ENCODE measurements at places on chromosomes 13 and 19.

DNA sequence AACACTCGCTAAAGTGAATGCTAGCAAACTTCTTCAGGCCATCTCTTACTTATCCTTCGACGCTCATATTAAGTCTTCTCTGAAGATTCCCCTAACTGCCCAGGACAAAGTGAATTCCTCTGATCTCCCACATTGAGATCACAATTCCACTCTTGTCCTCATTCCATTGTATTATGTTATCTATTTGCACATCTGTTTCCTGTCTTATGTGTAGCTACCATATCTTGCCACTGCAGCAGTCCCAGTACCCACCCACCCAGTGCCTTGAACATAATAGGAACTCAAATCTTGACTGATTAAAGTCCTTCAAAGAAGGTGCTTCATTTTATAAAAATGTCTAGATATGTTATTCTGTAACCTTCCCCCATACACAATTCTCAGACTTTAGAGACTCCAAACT is 702.3 kb downstream of the DIAPH3 start:
- DNase-seq: no peak

GRCh38 chr13:35349052-35349451 is 127.4 kb downstream of the MAB21L1 start:
- no peak for DNase-seq

GRCh38 chr13:100823448-100823847 is 148.9 kb upstream of the TMTC4 start:
- no peak for DNase-seq

- DNase-seq: no peak
These were observed 115.8 kb upstream of the SERP2 start for GRCh38 chr13:44257796-44258195.

DNA sequence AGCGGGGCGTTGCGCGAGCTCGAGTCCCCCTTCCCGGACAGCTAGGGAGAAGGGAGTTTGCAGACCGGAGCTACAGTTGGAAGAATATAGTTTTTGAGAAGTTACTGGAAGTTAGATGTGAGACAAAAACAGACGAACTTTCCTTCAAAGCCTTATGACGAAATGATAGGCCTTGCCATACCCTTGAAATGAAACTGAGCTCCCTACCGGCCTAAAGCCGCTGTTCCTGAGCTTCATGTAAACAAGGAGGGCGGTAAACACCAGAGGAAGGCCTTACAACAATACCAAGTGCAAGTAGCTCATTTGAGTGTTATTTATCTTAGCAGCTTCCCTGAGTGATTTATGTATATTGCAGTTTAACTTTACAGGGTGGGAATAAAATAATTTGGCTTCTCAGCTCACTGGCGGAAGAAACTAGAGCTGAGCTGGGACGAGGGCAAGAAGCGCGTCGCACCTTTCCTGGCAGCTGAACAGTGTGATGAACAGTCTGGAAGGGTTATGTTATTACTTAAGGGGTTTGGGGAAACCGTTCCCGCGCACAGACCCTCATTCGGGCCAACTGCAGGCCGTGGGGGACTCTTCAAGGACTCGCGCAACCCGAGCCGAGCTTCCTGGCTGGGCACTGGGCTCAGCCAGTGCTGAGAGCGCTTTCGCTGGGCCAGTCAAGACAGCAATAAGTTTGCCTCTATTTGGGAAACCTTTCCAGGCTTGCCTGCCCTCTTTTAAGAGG is 111.2 kb downstream of the KCNRG start:
- DNase-seq: no peak

DNA sequence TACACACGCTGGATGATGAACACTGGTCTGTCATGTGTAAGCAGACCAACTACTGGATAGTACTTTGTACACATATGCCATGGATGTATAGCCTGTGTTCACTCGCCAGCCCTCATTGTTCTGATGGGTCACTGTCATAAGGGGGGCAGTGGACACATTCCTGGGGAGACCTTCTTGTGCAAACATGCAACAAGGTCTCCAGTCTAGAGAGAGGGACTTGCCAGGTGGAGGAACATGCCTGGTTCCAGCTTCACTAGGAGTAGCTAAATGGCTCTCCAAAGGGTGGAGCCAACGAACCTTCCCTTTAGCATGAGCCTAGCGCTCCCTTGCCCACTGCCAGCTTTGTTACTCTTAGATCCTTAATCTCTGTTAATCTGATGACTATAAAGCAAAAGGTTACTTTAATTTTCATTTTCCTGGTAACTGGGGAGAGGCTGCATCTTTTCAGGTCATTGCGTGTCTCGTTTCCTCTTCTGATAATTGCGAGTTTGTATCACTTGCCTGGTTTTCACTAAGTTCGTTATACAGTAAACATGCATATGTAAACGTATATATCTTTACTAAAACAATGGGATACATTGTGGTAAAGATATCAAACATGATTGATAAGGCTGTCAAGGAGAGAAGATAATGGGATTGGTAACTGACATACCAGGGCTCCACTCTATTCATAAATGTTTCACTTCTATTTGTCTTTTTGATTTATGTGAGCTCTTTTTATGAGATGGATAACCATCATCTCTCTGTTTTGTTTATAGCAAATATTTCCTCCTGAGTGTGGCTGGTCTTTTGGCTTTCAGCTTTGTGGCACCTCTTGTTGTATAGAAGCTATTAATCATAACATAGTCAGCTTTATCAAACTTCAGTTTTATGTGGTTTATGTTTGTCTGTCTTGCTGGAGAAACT is 235.2 kb upstream of the SGCG start:
- no peak for DNase-seq

DNA sequence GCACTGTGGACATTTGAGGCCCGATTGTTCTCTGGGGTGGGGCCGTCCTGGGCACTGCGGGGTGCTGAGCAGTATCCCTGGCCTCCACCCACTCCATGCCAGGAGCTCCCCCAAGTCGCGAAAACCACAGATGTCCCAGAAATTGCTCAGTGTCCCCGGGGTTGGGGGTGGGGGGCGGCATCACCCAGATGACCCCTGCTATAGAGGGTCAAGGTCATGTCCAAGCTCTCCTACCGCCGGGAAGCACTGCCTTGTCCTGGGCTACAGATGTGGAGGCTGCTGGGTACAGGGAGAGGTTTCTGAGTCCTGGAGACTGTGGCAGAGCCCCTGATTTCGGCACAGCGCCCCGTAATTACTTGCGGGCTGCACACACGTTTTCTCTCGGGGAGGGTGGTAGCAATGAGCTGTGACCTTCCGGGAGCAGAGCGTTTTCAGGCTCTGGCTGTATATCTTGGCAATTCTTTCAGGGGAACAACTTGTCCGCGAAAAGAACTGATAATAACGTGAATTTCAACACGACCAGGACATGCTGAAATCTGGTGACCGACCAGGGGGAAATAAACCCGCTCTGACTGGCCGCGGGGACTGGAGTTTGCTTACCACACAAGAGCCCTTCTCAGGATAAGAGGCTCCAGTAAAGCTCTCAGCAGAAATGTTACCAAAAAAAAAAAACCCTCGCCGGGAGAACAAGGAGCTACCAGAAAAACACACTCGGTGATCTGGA is 68.1 kb downstream of the GNG7 start:
- no peak for DNase-seq

DNA sequence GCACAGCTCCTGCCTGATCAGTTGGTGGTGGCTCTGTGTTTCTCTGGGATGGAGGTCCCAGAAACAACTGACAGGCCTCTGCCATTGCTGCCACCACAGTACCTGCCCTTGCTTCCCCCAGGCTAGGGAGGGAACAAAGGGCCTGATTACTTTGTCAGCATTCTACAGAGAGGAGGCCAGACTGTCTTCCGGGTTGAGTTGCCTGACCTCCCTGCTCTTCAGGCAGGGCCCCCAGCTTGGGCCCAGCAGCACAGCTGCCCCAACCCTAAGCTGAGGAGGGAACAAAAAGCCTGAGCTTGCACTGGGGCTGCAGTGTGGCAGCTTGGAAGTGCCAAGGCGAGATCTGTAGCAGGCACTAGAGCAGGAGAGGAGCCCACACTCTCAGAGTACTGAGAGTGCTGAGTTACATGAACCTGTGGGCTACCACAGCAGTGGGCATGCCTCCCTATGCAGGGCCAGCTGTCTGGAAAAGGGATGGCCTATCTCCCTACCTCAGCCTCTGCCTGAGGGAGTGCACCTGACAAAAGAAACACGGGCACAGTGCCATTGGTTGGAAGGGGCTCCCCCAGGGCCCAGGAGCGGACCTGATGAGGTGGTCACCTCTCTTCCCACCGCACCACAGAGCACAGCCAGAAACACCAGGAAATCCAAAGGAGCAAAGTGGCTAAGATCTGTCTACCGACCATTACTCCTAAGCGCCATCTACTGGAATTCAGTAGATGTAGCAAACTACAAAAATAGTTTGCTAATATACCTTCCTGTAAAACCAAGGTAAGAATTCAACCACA is 24.4 kb downstream of the SLC25A15 start:
- no peak for DNase-seq

DNA sequence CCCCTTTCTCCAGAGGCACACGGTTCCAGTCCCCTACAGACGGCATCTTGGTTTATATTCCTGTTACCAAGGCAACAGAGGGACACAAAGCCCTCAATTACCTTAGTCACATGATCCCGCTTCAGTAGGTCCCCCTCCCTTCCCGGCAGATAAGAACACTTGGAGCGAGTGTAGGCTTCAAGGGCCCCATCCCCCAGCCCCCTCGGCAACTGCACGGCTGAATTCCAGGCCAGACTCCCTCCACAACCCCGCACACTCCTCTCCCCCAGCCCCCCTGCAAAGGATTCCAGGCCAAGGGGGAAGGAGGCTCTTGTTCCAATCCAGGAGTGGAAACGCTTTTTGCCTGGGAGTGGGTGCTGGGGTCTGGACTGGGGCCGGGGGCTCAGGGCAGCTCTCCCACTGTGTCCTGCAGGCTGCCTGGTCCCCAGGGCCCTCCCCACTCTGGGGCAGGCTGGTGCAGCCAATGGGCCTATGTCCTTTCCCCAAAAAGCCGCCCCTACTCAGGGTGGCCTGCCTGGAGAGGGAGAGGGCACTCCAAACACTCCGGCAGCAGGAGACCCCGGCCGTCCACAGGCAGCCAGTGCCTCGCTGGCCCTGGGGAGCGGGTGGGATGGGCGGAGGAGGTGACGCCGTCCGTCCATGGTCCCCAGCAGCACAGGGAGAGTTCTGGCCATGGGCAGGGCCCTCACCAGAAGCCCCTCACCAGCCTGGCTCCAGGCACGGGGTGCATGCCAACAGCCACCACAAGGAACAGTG is 62.6 kb downstream of the MLLT1 start:
- DNase-seq: no peak

DNA sequence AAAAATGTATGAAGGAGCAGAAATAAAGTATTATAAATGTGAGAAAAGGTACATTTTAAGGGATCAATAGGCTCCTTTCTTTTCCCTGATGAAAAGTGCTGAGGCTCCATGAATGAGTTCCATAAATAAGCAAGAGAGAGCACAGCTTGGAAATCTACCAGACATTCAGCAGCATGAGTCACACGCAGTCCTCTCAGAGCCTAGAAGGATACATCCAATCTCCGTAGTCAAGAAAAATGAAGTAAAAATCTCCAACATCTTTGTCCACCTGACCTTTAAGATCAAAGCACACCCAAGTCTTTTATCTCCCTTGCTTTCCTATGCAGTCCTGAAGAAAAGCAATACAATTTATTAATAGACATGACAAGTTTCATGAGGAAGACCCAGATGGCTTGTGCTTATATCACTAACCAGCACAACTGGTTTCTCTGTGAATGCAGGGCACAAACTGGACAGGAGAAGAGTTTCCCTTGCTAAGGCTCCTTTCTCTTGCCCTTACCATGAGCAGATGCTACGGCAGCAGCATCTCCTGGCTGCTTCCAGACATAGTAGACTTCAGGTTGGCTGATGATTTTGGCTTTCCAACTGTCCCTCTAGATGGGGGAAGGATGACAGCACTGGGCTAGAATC is 730.8 kb downstream of the EFNB2 start:
- peak; percentile 8 for DNase-seq

DNA sequence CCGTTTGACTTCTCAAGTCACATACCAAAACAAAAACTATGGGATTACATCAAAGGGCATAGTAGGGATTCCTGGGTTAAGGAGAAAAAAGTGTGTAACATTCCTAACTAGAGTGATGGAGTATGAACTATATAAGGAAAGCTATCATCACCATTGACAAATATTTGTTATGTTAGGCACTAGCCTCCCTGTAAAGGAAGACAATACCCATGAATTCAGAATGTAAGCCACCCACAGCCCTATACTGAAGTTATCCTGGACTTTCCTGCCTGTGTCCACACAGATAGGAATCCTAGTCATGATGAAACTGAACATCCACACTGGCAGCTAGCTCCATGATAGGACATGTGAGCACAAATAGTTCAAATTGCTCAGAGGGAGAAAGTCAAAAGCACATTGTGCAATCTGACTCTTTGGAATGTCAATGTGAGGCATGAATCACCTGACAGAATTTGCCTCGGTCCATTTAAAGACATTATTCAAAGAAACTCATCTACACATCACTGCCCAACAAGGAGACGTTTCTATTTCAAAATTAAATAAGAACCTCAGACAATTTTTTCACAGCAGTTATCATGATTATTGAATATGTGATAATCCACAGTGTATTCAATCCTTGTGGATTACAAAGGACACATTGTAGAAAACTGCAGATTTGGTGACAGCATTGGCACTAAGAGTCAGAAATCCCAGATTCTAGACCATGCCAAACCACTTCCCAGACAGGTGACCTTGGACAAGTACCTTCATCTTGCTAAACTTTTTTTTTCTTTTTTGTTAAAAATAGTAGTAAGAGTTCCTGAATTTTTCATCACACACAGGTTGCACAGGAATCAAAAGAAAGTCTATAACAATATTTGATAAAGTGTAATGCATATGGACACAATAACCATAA is 529.3 kb downstream of the IRS2 start:
- peak; percentile 82 for DNase-seq

DNA sequence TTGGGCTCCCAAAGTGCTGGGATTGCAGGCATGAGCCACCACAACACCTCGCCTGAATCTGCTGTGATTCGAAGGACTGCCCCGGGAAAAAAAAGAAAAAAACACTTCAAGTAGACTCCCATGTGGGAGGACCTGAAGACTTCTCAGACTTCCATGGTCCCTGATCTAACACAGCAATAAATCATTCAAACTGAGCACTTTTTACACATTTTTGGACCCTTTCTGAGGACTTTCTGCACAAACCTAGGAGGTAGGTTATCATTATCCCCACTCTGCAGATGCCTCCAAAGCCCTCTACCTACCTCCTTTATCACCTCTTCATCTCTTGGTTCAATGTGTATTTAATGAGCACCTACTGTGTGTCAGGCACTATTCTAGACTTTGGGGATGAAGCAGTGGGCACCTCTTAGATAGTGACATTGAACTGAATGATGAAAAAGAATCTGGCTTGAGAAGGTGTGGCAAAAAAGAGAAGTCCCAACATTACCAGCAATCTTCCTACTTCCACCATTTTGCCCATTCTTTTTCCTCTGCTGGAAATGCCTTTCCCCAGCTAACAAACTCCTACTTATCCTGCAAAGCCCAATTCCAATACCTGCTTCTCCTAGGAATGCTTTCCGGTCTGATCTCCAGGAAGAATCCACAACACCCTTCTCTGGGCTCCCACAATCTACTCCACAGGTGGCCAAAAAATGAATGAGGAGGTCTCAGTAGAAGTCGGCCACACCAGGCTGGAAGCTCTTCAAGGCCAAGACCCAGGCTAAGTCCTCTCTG is 1.6 kb upstream of the CLPP start:
- no peak for DNase-seq

- DNase-seq: no peak
These were observed 462.7 kb downstream of the GPC6 start for GRCh38 chr13:93689333-93689732.

All from amniotic stem cell (primary cell).